Kidney tubule cell (primary cell): ENCODE measurements at places on chromosomes 16 and 17.

DNA sequence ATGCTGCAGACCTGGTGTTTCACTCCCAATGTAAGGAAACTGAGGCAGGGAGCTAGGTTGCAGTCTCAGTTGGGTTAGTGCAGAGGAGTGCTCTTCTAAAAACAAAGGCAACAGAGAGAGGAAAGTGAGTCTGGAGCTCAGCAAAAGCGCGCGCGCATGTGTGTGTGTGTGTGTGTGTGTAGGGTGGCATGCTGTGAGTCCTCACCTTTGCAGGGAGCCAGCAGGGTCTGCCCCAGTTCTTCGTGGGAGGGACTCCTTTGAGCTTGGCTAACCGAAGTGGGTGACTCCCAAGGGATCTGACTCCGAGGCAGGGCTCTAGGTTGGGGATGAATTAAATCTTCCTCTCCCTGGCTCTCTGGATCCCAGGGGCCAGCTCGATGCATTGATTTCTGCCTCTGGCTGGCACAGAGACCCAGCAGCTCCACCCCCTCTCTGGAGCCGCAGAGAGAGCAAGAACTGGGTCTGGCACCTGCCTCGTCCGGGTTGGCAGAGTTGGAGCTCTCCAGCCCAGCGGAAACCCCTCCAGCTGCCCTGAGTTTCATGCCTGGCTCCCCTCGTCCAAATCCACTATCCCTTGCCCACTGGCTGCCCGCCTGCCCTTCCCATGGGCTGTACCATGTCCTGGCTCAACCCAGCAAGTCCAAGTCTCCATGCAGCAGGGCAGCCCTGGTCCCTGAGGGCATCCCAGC, 1.3 kb upstream of the BTBD17 start:
- DNase-seq, result no peak

DNA sequence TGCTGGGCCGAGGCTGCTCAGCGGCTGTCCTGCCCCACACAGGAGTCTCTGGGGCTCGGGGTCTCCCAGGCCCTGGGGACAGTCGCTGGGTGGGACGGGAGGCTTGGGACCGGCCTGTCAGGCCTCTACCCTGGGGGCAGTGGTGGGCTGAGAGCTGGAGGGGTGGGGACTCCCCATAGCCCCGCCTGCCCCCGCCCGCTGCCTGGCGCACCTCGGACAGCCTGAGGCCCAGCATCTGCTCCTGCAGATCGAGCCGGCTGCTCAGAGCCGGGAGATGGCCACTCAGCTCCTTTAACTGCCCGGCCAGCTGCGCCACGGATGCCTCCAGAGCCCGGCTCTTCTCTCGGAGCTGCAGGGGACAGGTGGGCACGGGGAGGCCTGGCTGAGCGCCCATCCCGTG, 6.7 kb downstream of the PERCC1 start:
- no peak for DNase-seq

GRCh38 chr17:14590459-14591250, 289.8 kb downstream of the HS3ST3B1 start:
- DNase-seq, result no peak

GRCh38 chr17:50479522-50480141, 972 bp downstream of the RSAD1 start:
- peak; percentile 83 for DNase-seq

DNA sequence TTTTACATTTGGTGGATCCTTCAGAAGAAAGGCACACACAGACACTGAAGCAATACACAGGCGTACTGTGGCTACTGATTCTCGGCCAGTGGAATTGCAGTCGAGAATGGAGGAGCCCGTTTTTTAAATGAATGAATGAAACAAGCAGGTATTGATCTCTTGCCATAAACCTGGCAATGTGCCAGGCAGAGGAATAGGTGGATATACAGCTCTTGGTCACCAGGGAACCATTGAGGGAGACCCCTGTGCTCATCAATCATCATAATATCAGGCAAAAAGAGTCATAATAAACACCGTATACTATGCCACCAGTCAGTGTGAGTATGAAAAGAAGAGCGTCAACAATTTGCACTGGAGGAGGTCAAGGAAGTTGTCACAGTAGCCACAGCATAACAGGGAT, 140.3 kb upstream of the FOXF1 start:
- DNase-seq, result no peak

DNA sequence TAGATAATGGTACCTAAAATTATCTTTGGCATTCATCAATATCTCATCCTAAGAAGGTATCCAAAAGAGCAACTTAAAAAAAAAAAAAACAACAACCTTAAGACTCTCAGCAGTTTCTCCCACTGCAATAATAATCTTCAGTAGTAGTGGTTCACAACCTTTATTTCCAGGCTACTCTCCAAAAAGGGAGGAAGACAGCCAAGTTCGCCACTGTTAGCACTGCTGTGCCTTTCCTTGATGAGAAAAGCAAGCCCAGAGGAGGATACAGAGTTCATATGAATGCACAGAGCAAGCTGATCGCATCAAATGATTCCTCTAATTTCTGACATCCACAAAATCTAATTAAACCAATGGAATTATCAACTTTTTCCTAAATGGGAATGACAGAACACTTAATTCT, 199.4 kb downstream of the AATF start:
- DNase-seq, result no peak

DNA sequence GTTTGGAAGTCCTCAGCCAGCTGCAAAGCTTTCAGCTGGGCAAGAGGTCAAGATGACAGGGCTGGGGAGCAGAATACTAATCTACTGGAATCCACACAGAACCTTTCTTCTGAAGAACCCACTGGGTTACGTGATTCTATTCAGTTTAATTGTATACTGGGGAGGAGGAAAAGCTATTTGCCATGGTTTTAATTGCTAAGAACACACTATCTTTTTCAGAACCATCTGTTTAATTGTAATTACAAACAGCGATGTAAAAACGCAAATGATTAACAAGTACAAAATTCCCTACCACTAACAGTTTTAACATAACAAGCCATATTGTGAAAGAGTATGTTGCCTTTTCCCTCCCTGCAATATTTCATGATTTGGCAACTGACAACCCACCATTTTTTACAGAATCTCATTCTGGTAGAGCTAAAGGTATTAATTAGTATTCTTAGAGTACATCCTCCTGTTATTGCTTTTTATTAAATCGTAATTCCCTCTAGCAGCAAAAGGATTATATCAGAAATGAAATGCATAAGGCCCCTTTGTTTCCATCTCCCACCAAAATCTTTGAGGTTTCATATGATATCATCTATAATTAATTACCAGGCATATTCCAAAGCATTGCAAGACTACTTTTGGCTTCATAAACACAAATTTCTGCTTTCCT, 12.1 kb downstream of the HYDIN start:
- no peak for DNase-seq

DNA sequence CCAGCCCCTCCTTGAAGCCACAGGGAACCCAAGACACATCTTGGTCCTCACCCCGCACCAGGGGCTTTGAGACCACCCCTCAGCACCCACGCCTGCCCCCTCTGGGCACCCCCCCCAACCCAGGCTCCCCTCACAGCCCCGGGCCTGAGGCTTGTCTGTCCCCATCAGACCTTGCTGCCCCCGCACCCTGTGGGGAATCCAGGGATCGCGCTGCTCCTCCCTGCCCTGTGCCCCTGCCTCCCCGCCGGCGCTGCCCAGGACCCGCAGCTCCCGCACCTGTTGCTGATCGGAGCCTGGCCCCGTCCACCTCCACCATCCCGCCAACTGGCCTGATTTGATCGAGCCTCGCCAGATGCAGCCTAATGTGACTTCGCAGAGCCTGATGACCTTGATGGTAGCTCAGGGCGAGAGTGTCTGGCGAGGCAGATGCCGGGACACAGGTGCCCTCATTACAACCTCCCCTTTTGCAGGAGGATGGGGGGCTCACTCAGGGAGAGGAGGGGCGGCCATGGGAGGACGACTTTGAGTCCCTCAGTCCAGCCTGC, 29.0 kb downstream of the SLC25A10 start:
- no peak for DNase-seq

- DNase-seq, result peak; percentile 42
Measured at GRCh38 chr16:53912155-53912554, 208.2 kb downstream of the FTO start.

DNA sequence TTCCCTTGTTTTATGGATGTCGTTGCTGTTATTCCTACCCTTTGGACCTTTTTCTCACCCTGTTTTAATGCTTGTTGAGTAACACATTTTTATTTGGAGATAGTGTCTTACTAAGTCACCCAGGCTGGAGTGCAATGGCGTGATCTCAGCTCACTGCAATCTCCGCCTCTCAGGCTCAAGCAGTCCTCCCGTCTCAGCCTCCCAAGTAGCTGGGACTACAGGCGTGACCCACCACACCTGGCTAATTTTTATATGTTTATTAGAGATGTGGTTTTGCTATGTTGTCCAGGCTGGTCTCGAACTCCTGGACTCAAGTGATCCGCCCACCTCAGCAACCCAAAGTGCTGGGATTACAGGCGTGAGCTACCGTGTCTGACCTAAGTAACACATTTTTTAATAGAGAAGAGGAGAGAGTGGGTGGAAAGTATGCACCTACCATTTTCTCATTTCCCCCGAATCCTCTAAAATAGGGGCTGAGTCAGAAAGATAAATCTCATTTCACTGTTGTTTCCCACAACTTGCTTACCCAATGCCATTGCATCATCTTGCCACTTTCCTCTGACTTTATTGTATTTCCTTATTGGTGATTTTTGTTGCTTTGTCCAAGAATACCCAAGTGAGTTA, 7.0 kb downstream of the DHX40 start:
- DNase-seq, result no peak

DNA sequence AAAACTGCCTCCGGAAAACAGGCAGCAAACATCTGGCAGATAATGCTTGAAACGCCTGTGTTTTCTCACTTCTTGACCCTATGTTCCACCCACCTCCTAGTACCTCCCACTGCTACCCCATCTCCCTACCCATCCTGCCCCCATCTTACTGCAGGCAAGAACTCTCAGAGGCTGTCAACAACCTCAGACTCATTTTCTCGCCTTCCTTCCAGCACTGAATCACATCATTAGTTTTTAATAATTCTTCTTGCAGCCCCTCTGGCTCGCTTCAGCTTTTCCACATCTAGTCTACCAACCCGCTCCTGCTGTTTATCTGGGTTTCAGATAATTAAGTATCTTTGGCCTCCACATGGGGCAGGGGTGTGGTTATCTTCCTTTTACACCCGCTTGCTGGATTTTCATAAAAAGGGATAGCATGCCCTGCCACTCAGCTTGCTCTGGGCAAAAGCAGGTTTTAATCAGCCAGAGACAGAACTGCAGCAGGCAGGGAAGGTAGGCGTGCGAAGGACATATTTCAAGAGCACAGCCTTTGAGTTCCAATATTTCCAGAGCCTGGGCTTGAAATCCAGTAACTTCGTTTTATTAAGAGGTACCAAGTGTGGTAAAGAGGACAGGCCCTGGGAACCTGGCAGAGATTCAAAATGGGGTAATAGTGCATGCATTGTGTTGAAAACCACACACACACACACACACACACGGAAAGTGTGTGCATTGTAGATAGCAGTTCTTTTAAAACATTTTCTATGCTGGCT, 87.5 kb downstream of the BMERB1 start:
- no peak for DNase-seq

DNA sequence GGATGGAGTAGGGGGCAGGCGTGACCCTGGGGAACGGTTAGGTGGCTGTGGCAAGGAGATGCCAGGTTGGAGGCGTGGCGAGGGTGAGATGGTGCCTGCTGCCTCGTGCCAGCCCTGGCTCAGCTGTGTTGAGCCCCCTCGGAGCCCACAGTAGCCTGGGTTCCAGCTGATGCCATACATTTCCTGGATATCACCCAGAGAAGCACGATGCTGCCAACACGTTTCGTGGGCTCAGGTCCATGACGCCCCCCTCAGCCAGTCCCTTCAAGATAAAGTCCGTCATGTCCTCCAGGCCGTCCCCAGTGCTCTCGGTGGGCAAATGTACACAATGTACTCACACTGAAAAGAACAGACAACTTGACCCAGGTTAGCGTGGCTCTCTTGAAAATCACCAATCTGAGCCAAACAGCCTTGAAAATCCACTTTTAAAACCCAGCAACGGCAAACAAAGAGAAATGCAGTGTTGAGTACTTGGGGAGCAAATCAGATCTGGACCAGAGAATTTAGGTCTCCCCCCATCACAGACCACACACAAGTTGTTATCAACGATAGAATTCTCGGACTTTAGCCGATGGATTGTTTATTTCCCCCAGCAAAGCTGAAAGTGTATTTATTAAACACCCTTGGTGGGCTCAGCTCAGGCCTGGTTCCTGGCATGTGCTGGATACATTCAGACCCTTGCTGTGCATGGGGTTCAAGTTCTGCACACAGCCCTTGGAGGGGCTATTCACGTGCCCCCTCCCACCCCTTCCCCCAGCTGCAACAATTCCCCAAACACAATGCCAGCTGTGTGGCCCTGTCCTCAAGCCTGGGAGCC, 102.8 kb upstream of the PLCG2 start:
- DNase-seq, result no peak

DNA sequence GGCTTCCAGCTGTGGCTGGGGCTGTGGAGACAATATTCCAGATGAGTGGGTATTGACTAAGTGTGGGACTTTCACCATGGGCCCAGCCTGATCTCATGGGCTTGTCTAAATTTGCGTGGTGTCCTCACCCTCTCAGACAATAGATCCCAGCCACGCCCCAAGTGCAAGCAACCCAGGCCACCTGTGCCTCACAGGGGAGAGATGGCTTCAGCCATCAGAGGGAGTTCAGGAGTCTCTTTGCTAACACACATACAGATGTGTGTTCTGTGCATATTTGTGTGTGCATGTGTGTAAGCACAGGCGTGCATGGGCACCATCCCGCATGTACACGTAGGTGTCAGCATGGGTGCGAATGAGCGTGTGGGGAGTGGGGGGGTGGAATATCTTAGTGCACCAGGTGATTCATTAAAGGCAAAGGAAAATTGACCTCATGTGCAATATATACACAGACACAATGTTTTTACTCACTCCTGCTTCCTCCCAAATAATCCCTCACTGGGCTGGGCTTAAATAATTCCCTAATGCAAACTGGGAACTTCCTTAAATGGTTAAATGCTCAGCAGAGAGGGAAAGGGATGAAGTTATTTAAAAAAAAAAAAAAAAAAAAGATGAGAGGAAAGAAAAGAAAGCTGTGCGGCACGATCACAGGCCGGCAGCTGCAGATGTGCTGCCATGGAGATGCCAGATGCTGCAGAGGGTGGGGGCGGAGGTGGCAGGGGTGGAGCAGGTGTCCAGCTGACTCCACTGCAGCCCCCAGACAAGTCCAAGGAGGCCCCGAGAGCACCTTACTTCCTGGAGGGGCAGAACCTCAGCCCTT, 24.0 kb upstream of the CDC42EP4 start:
- no peak for DNase-seq

- no peak for DNase-seq
Measured at GRCh38 chr17:79949656-79950209, 85.9 kb downstream of the TBC1D16 start.
